ENCODE measurements at places on chromosomes 2 and 18.

DNA sequence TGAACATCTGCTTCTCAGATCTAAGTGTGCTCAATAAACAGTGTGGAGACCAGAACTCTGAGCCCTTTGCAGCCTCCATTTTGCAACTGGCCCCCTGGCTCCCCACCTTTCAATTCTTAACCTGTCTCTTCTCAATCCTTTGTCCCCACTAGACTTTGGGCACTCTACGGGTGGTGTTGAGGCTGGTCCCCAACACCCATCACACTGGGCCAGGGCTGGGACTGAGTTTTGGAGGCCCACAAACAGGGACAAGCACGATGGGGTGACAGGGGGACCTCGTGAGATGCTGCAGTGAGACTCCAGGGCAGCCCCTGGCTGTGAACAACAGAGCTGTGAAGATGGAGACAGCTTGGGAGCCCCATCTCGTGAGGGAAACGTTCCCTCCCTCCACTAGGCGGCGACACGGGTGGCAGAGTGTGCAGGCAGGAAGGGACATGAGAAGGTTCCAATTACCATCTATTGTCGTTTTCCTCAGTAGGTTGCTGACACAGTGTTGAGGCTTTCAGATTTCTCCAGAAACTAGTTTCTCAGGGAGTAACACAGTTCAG is 1.2 kb downstream of the ANKMY1 start:
- no peak for DNase-seq

- no peak for DNase-seq
These were observed 49.7 kb upstream of the RASGRP3 start for GRCh38 chr2:33426666-33427231.

- DNase-seq: no peak
These were observed 600.7 kb upstream of the ID2 start for GRCh38 chr2:8081130-8081529.

GRCh38 chr2:5121642-5122041 is 570.5 kb upstream of the SOX11 start:
- DNase-seq: no peak

GRCh38 chr2:217466805-217467204 is 536.0 kb downstream of the TNS1 start:
- DNase-seq: no peak

- DNase-seq: no peak
These were observed 381.8 kb upstream of the POU3F3 start for GRCh38 chr2:104472076-104472475.

DNA sequence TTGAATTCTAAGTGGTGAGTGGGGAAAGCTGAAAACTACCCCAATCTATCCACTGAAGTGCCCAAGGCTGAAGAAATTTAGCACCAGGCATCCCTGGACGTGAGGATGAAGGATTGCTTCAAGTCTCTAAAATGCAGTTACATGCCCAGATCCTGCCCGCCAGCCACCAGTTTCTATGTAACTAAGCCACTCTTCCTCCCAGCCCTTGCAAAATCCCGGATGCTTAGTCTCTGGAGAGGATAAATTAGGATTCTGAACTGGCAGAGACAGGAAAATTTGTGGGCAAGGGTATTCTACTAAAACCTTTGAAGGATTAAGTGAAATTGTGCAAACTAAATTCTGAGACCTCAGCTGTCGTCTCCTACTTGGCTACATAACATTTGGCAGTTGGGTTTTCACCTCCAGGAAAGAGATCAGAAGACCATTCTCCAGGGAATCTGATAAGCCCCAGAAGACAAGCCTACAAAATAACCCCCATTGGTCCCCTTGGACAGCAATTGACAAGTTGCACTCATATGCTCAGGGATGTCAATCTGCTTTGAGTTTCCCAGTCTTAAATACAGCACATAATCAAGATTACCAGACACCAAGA is 93.9 kb upstream of the CD226 start:
- DNase-seq: no peak

GRCh38 chr2:236991874-236992273 is 93.8 kb upstream of the COPS8 start:
- DNase-seq: no peak

DNA sequence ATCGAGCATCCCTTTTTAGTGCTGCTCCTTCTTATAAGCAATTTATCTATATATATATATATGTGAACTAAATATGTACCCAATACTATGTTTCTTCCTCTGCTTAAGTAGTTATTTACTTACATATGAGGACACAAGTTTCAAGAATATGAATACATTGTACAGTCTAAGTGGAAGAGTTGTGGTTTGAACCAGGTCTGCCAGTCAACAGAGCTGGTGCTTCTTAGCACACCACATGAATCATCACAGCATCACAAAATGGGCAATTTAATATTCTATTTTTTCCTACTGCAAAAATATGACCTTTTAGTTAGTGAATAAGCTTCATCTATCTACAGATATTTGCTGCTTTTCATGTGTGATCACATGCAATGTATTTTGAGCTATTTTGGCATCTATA is 64.4 kb upstream of the SPAG16 start:
- DNase-seq: no peak

DNA sequence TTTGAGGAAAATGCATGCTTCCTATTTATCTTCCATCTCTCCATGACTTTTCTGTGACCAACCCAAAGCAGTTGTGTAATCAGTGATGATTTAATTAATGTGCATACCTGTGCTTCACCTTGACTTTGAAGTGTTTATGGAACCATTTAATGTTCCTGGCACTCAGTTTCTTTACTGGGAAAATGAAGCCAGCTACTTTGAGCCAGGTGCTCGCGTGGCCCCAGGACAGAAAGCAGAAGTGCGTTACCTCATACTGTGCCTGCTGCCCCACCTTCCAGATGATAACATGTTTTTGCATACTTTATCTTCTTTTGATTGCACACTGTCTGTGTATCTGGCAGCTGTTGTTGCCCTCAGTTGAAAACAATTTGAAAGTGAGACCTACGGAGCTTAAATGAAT is 61.3 kb downstream of the PMAIP1 start:
- DNase-seq: no peak
